B cell (primary cell): ENCODE measurements at places on chromosomes 7 and 10. TPM values are rescaled to one million over a fixed set of nuclear protein-coding genes. Genes with fewer than 3 reads are reported as not detected.

PKD2L1 gene
- total RNA-seq, result not detected in 2 replicates

ACHE gene
- total RNA-seq, result 0.15 and 0.24 TPM in 2 replicates

TNRC18 gene
- 75.0 and 79.5 TPM in 2 replicates for total RNA-seq

HYAL4 gene
- total RNA-seq, result not detected in 2 replicates

SCART1 gene
- total RNA-seq, result 4.7 and 7.3 TPM in 2 replicates

GRCh38 chr7:15687546-15688278 is 1.2 kb upstream of the MEOX2 start:
- no peak for DNase-seq

DNA sequence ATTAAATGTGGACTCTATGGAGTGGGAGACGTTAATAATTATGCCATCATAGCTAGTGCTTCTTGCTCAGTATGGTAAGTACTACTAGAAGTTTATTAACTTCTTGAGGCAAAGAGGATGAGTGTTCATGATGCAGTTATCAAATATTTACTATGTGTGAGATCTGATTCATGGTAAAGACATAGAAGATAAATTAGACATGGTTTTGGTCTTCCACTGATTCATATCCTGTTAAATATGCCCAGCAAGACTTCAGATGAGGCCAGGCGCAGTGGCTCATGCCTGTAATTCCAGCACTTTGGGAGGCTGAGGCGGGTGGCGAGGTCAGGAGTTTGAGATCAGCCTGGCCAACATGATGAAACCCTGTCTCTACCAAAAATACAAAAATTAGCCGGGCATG is 547.1 kb upstream of the ANKRD30A start:
- DNase-seq, result no peak

DNA sequence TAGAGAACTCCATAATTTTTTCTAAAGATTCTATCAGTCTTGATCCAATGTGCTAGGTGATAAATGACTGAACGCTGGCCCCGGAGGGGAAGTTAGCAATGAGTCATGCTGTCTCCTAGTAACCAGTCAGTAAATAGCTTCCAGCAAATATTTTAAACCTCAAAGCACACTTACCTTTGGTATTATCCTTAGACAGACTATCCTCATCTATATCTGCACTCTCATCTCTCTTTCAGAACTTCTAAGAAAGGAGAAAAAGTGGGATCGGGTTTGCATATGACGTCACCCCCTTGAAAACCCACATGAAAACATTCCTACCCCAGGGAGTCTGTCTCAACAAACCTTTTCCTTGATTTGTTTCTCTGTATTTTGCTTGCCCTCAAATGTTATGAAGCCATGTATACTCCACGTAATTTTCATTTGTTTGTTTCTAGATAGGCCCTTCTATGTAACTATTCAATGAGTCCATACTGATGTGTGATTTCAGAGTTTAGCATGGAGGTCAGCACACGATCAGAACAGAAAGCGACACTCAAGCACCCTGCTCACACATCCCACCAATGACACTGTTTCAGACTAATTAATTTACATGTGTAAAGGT is 174.9 kb upstream of the NRP1 start:
- no peak for DNase-seq

GRCh38 chr10:127802531-127803095 is 65.6 kb downstream of the FOXI2 start:
- DNase-seq, result no peak

DNA sequence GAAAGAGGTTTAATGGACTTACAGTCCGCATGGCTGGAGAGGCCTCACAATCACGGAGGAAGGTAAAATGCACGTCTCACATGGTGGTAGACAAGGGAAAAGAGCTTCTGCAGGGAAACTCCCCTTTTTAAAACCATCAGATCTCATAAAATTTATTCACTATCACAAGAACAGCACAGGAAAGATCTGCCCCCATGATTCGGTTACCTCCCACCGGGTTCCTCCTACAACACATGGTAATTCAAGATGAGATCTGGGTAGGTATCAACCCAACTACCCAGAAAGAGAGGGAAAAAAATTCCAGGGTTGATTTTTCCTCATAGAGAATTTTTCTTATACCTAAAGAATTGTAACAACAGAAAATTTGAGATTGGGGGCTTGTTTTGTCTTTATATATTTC is 13.9 kb downstream of the RAPGEF5 start:
- no peak for DNase-seq

DNA sequence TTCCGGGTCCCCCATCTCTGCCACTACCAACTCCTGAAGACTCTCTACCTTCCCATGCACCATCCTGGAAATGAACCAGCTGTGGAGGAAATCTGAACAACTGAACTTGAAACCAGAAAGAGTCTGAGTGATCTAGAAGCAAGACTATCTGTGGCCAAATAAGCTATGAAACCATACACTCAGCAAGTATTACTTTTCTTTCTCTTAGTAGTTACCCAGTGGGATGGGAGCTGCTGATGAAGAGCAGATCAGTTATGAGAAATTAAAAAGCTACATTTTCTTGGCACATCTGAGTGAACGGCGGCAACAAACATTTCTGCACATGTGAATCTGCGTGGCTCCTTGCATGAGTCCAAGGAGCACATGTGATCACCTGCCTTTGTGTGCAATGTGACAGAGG is 31.6 kb upstream of the AGK start:
- DNase-seq, result no peak

DNA sequence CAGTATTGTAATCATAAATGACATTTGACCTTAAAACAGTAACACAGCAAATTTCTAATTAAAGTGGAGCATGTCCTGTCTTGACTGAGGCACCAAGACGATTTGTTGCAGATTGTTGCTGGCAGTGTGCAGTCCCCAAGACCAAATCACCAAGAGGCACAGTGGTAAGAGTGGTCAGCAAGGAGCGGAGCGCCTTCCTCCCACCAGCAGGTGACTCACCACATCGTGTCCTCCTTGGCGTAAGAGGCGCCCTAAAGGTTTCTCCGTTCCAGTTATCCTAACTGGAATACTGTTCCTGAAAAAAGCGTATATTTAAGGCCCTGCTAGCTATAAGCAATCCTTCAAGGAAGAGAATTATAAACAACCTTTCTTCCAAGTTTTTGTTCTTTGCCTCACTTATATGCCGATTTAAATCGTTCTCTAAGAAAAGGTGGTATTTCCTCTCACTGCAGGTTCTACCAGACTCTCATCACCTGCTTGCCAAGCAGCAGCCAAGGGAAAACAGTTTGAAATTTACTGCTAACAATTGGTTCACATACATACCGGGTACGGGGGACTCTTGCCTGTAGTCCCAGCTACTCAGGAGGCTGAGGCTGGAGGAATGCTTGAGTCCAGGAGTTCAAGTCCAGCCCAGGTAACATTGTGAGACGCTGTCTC is 10.7 kb upstream of the REPIN1 start:
- DNase-seq, result no peak

DNA sequence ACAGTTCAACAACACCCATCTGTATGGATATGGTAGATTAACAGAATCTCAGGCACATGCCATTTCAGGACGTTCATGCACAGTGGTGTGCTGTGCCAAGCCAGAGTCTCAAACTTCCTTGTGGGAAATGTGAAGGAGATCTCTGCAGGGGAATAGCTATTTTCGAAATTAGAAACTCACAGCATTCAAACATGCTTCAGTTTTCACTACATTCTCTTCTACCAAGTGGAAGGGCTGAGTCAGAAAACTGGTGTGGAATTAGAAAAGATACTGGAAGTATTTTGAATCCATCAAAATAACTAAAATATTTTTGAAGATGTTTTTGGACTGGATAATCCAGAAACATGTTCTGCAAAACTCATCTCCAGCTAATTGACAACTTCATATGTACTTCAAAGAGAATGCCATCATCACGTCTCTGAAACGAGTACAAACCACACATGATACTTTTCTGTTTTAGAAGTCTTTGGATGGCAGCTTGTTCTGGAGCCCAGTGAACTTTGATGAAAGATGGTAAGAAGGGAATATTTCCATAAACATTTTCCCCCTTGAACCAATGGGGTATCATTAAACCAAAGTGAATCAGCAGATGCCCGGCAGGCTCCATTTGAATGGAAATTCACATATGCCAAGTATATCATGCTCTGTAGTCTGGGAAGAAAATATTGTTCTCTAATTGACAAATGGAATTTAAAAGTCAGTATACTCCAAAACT is 616.3 kb upstream of the IGFBP3 start:
- no peak for DNase-seq

GRCh38 chr10:125984865-125985495 is 88.6 kb downstream of the FANK1 start:
- DNase-seq, result no peak

DNA sequence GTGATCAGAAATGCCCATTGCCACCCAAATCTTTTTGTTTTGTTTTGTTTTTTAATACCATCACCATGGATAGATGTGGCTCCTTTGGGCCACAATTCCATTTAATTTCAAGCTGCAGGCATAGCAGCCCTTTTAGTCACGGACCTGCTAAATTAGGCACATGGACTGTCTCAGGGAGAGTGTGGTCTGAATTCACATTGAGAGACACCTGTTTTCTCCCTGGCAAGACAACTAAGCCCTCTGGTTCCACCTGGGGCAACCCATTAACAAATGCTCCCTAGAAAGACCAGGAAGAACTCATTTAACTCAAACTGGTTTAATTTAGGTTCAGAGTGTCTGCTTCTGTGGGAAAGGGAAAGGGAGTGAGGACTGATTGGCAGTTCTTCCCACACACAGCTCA is 88.2 kb upstream of the ANKRD1 start:
- DNase-seq, result no peak

- peak; percentile 85 for DNase-seq
Observed at GRCh38 chr7:98133181-98133580, 26.5 kb downstream of the LMTK2 start.

- DNase-seq, result no peak
Observed at GRCh38 chr10:115026746-115027140, 66.4 kb upstream of the ATRNL1 start.

DNA sequence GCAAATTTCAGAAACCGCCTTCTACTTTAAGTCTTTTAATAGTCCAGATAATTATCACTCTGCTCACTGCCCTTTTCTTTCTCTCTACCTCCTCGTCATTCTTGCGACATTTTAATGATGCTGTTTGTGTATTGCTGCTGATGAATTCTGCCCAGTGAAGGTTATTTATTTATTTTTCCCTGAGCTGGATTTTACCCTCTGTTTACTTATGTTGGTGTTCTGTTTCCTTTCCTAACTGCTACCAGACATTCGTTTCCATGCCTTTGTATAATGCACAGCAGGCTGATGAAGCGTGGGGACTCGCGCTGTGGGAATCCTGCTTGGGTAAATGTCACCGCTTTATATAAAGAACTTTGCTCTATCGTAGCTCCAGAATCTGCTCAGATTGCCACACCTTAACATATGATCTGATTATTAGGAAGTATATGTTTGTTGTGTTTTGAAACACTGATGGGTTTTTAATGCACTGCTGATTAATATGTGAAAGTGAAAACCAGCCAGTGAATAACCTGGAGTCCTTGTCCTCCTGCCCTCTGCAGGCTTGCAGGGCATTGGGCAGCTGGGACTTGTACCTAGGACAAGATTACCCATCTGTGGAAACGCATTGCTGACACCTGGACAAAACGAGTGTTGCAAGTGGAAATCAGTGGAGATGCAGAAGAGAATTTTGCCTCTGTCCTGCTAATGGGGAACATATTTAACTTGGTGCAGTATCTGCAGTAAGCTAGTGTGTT is 291.5 kb downstream of the SDK1 start:
- DNase-seq, result no peak
